ENCODE measurements at places on chromosomes 1 and 21.

- DNase-seq = no peak
Measured at GRCh38 chr1:99820546-99820945, 29.6 kb upstream of the AGL start.

DNA sequence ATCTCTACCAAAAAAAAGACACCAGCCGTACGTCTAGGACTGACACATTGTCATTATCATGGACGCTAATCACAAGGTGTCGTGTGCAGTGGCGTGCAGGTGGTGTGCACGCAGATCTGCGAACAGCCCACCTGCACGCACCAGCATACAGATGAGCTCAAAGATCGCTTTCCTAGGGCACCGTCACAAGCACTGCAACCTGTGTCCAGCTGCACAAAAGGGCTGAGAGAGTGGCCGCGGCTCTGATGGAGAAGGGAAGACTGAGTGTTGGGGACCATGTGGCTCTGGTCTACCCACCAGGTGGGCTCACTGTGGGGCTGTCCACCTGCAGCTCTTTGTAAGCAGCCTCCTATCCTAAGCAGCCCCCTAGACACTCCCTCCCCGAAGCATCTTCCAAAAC is 50.9 kb downstream of the S100B start:
- no peak for DNase-seq

DNA sequence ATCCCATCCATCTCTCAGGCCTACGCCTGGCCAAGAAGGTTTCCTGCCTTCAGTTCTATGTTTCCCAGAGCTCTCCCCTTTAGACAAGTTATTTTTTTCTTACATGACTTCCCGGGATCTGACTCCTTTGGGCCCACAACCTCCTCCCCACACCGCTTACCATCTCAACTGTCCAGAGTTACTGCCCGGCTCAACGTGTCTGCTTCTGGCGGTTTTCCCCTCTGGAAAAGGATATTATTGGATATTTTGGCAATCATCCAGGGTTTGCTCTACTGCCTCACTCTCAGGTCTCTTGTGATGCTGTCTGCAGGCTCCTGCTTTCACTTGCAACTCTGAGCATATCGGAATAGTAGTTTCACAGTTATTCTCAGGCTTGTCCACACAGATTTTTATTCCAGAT is 318.2 kb upstream of the CAMK1G start:
- no peak for DNase-seq

GRCh38 chr1:169106921-169107602 is 572 bp downstream of the ATP1B1 start:
- DNase-seq = no peak

DNA sequence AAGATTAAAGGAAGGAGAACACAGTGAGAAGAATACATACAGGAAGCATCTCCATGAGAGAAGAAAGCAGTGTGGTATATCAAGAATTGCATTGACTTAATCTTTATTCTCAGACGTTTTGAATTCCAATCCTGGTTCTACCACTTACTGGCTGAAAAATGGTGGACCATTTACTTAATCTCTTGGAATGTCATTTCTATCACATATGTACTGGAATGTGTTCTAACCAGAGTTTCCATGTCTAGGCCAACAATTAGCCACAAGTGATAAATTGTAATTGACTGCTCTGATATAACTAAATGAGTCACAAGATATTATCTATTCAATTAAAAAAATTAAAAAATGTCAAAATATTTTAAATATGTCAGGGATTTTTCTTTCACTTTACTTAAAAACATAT is 626.1 kb downstream of the PTPRC start:
- no peak for DNase-seq

DNA sequence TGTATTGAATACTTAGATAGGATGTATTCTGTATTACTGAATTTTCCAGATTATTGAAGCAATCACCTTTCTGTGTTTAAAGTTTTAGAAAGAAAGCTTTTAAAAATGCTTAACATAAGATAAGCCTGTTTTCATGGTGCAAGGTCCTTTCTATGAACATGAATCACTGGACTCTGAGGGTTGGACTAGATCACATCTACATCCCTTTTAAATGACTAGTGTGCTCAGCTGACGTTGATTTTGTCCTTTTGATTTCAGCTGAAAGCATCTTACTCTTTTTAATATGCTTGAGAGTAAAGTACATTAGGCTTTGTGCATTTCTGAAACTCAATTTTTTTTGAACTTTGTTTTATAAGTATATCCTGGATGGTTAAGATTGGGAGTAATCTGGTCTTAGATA is 16.2 kb downstream of the MIER1 start:
- DNase-seq = no peak

DNA sequence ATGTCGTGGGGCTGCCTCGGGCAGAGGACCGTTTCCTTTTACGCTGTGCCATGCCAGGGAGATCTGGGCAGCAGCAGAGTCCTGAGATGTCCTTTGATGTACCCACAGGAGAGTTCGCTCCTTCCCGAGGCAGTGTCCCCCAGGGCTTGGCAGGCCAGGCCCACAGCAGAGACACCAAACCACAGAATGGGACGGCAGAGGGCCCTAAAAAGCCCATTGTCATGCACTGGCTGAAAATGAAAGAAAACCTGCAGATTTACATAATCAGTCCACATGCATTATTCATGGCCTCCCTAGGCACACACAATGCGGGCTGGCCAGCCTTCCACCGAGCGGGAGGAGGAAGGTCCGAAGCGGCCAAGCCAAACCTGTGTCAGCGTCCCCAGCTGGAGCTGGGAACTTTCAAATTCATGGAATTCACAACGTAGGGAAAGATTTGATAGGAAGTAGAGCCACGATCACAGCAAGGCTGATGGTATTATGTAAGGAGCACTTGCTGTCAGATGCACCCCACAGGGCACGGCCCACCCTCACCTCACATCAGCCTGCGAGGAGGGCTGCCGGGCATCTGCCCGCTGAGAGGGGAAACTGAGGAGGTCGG is 25.3 kb upstream of the EFHD2 start:
- DNase-seq = no peak

GRCh38 chr1:209134001-209134400 is 449.5 kb upstream of the CAMK1G start:
- no peak for DNase-seq

DNA sequence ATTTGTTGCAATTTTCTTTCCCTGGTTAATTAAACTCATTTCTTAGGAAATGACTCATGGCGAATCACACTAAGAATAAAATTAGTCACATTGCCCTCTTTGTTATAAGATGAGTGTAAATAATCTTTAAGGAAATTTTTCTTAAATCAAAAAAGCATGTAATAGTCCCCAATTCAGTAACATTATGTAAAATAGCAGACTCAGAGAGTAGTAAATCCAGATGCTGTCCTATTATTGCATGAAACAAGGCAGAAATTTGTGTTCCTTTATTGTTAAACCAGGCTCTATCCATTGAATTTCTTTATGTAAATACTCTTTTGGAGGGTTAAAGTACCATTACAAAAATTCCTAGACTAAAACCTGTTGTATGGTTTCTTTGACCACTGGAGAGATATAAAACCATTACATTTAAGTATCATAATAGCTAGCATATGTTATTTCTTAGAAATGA is 154.5 kb upstream of the C1orf87 start:
- DNase-seq = no peak

DNA sequence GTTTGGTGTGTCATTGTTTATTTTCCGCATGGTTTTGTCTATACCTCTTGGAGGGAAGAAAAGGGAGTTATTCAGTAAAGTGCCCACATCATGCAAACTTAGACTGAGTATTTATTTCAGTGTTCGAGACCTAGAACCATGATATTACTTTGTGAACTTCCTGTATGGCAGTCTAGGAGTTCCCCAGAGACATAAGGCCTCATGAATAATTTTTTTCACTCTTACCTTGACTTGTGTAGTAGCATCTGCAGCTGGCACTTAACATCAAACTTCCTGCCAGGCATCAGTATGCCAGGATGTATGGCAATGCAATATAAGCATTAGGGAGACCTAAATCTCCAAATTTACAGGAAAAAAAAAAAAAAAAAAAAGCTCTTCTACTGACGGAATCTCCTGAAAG is 287.7 kb downstream of the NEGR1 start:
- DNase-seq = no peak

DNA sequence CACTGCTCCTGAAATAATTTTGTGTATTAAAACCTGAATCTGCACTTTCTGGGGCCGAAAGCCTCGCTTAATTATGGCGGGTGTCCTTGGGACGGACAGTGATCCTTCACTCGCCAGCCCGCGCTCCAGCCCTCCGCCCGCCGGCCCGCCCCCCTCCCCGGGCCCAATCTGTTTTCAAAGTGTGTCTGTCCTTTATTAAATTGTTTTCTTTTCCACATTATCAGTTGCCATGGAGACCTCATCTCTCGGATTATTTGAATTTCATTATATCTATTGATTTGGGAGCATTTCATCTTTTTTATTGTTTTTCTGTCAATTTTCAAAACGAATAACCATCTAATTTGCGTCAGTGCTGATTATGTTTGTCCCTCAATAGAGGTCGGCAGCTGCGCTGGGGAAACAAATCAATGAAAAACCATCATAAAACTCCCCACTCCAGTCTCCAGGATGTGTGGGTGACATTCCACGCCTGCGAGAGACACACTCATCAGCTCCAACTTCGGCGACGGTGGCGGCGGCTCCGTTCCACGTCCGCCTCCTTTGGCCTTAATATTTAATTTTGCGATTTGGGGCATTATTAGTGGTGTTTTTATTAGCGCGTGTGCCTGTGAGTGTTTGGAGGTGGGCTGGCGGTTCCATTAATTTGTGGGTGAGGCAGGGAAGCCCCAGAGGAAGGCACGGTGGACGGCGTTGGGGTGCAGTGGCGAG is 123.9 kb downstream of the CASZ1 start:
- DNase-seq = no peak

GRCh38 chr1:74681001-74681400 is 7.4 kb upstream of the ERICH3 start:
- DNase-seq = no peak

DNA sequence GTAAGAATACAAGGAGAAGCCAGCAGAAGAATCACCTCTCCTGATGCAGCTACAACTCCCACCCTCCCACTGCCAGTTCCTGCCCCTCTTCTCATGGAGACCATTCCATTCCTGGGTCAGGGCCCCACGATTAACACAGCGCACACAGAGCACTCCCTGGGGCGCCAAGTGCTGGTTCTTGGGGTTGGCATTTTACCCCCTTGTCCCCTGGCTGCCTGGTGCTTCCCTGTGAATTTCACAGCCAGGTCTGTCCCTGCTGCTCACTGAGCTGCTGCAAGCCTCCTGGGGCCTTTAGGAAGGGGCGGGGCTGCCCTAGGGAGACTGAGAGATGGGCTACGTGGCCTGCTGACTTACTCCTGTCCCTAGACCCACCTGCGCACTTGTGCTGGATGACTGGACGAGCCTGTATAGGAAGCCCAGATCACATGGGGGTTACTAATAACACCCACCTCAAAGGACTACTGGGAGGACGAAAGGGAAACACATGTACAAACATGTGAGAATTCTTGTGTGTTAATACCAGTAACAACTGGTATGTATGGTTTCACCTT is 4.8 kb downstream of the ZNF672 start:
- DNase-seq = no peak

DNA sequence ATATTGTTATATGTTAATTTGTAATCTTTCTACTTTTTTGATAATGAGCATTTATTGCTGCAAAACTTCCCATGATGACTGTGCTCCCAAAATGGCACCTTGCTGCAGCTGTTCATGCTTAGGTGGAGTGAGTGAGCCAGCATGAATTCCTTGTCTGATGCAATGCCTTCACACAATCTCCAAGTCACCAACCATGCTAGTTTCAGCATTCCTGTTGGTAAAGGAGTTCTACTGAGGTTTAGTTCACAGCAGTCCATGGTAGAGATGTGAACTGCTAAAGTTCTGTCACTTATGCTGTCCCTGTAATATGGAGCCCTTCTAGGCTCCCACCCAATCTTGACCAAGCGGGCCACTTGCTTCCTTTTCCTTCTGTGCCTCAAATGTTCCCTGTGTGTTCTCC is 26.2 kb upstream of the PRKACB start:
- DNase-seq = no peak

DNA sequence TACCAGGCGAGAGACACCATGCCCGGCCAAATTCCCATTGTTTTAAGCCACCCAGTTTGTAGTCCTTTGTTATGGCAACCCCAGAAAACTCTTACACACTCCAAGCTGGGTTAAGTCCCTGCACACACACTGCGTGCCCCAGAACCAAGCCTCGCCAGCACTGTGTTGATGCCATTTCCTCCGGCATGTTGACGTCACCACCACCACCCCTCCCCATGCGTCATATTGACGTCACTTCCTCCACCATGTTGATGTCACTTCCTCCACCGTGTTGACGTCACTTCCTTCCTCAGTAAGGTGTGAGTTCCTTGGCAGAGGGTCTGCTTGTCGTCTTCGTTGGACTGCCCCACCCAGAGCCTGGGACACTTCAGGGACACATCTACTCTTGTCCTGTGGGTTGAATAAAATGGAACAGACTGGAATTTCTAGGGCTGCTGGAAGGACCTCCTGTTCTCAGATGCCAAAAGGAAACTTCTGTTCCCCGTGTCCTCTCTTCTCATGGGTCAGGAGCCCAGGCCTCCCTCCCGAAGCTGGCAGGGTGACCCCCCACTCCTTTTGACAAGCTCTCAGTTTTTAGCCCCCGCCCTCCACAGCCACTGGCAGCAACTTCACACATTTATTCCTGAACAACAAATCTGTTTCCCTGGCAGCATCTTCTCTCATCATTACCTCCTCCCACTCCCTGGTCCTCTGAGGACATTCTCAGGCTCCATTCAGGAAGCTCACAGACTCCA is 643.3 kb downstream of the NPHP4 start:
- DNase-seq = no peak

GRCh38 chr1:26265405-26265804 is 14.5 kb upstream of the SH3BGRL3 start:
- DNase-seq = no peak

GRCh38 chr1:225435957-225436392 is 8.1 kb upstream of the LBR start:
- no peak for DNase-seq

DNA sequence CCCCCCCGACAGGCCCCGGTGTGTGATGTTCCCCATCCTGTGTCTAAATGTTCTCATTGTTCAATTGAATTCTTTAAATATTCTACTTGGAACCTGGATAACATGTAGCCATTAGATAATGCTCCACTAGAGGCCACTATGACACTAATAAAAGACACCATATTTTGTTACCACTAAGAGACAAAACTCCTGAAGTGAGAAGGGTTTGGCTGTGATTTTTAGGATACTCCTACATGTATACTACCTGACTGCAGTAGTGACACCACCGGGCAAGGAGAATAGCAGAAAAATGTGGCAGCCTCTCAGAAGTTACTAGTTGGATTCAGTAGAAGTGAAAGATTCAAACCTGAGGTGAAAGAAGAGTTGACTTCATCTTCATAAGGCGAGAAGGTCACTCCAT is 36.0 kb downstream of the F5 start:
- no peak for DNase-seq

- no peak for DNase-seq
Measured at GRCh38 chr1:81446000-81446669, 354.6 kb upstream of the ADGRL2 start.

- DNase-seq = peak; percentile 23
Measured at GRCh38 chr21:45997495-45998275, 16.1 kb downstream of the COL6A1 start.
